ENCODE measurements at places on chromosomes 4 and X. TPM values are rescaled to one million over a fixed set of nuclear protein-coding genes. Genes with fewer than 3 reads are reported as not detected.

DNA sequence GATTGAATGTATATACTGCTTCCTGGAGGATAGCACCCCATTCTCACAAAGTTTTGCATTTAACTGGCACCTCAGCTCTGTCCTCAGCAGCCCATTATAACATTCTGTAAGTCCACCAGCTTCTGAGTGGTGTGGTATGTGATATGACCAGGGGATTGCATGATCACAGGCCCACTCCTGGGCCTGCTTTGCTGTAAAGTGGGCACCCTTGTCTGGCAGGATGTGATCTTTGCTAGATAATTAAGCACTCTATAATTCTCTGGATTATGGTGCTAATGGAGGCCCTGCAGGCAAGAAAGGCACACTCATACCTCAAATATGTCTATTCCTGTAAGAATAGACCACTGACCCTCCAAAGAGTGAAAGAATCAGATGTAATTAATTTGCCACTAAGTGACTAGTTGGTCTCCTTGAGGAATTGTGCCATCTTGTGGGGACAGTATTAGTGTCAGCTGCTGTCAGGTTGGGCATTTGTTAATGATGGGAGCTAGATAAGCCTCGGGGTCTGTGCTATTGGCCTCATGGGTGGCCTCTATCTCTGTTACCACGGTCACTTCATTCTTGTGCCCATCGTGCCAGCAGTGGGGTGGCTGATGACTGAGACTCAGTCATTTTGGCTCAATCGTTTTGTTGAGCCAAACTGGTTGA, 2.2 kb upstream of the CFI start:
- H3K36me3 ChIP-seq, result no peaks in the 10 kb centered on the region
- no peak overlapping the region for H3K4me3 ChIP-seq
- no peaks in the 10 kb centered on the region for H3K4me1 ChIP-seq
- H3K27ac ChIP-seq, result no peak overlapping the region

DNA sequence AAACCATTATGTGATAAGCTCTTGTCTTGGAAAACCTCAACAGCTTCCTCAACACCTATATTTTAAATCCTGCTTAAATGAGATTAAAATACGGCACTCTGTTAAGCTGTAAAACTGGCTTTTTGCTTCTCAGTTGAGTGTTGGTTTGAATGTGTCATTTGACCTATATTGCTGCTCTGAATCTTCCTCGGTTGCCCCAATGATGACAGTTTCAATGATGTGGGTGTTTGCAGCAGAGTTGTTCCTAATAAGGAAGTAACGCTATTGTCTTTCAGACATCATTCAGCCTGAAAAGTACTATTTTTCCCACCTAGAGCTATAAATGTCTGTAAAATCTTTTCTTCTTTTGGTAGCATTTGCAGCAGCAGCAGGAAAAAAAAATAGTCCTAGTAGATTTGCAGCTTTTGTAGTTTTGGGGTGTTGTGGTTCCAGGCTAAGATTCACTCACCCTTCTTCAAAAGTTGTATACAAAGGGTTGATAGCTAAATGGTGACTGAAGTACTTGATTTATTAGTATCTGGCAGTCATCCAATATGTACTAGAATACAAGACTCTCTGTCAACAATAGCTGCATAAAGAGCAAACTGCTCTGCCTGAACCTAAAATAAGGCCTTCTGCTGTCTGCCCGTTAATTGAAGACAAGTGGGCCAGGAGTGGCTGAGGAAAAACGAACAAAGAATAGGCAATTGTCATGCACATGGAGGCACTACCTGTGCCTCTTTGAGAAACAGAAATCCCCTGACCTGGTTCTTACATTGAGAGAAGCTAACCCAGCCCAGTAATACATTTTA, 333.1 kb downstream of the IL1RAPL1 start:
- no peak overlapping the region for H3K4me3 ChIP-seq
- H3K27me3 ChIP-seq, result no peaks in the 10 kb centered on the region
- H3K36me3 ChIP-seq, result no peaks in the 10 kb centered on the region
- no peak overlapping the region for H3K27ac ChIP-seq
- DNase-seq, result no peak

CLOCK gene
- 29.1 TPM for total RNA-seq

ZNF732 gene
- total RNA-seq, result not detected

SLC39A8 gene
- total RNA-seq, result 5.9 TPM

NAP1L3 gene
- total RNA-seq, result 2.1 TPM

DNA sequence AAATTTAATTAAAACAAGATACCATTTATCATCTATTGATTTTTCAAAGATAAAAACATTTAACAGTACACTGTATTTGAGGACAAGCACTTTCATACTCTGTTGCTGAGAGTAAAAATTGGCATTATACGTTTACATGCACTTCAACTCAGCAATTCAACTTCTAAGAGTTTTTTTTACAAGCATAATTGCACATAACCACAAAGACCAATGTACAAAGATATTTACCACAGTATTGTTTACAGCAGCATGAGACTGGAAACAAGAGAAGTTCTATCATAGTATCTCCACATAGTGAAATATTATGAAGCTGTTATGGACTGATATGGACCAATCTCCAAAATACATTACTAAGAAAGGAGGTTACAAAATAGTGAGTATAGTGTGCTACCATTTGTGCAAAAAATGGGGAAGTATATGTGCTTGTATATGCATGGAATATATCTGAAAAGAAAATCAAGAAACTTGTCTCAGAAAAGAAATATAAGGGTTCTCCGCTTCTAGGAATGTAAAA, 10.9 kb downstream of the GAB3 start:
- peaks cover 39% of the 10 kb centered on the region for H3K4me1 ChIP-seq
- no peaks in the 10 kb centered on the region for H3K27me3 ChIP-seq

- DNase-seq, result no peak
- peaks cover 4% of the 10 kb centered on the region for H3K4me1 ChIP-seq
- H3K36me3 ChIP-seq, result no peaks in the 10 kb centered on the region
- no peak overlapping the region for H3K27ac ChIP-seq
Measured at GRCh38 chr4:48033825-48034413, 17.3 kb downstream of the NIPAL1 start.

Data from esophagus muscularis mucosa (tissue), 4 donors.